ENCODE measurements at places on chromosomes 16 and 17.

GRCh38 chr17:79690988-79691836 is 39.5 kb upstream of the ENPP7 start:
- DNase-seq: no peak

DNA sequence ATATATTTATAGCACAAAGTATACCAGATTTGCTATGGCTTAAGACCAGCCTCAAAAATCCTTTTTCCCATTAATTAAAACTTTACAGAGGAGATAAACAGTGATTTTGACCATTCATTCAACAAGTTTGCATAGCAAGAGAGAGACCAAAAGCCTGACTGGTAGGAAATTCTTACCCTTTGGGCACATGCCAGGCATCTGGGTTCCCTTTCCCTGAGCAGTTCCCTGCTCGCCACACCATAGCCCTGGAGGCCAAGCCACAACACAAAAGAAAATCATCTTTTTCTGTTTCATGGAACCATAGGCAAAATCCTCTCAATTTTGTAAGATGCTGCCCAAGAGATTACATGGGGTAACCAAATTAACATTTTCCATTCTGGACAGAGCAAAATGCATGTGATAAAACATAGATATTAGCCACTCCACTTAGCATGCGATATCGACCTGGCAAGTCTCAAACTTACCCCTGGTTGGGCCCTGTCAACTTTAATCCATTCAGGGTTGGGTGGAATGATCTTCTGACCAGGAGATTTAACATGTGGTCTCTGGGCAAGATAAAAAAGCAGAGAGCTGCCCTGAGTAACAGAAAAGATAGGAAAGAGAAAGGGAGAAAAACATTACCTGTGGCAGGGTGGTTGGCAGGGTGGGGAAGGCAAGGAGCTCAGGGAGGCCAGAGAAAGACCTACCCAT is 57.6 kb upstream of the B4GALNT2 start:
- DNase-seq: no peak

- DNase-seq: peak; percentile 50
Measured at GRCh38 chr16:19223235-19224170, 55.5 kb downstream of the SYT17 start.

DNA sequence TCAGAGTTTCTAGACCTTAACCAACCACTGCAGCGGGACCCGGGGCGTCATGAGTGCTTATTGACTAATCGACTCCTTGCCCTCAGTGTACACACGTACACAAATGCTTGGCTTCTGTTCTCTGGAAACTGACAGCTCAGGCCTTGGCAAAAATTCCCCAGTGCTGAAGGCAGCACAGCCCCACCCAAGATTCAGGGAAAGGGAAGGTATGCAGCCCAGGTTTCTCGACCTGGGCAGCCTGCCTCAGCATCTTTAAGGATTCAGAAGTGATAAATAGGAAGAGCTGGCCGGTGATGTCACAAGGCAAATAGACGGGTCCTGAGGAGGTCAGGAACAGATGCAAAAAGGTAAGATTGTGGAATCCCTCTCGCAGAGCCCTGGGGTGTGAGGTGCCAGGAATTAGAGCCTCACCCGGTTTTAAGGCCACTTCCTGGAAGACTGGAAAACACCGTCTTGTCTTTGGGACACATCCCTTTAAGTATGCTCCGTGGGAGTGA is 9.0 kb upstream of the CDH3 start:
- no peak for DNase-seq

DNA sequence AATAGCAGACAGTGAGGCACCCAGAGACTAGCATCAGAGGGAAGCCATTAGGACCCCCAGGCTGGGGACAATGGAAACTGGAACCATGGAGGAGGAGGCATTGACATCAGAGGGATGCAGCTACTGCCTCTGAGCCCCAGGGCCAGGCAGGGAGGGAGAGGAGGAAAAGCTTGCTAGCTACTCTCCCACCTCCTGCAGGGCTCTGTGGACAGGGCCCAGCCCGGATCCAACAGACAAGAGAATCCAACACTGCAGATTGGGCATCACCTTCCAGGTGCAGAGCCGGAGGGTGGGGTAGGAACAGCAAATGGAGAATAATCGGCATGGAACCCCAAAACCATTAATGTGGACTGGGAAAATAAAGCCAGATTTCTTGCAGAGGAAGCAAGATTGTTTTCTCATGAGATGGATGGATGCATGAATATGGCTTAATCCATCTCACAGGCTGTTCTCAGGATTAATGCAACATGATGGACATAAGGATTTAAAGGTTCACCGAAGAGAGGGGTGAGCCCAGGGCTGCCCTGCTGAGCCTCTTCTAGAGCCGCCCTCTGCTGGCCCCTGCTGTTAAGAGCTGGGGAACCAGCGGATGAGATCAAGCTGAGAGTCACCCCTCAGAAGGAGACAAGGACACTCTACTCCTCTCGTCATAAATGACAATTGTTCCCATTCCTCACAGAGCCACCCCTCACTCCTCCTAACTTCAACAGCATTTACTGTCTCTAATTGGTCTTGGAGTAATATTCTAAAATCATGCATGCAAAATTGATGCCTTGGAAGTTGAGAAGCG is 48.8 kb downstream of the DNAH3 start:
- peak; percentile 60 for DNase-seq

DNA sequence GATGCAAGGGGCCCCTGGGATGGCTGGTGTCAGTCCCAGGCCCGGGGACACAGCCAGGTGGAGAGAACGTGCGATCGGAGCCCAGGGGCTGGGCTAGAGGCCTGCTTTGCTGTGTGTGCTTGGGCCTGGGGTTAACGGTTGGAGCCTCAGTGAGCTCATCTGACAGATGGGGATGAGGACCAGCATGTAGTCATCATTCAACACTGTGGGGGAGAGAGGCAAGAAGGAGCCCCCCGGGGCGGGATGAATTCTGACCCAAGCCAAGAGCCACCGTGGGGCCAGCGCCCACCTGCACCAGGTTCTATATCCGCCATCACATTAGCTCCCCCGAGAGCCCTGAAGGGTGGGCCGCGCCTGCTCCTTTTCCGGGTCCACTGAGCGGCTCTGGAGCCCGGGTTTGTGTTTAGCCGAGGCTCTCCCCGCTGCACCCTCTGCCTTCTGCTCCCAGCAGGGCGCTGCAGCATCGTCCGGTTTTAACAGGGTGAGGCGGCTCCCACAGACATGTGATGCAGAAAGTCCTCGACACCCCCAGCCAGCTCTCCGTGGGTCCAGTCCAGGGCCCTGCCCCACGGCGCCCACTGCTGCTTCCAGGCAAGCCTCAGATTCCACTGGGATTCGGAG is 365.7 kb downstream of the SEC14L1 start:
- DNase-seq: no peak

GRCh38 chr16:75087375-75087979 is 29.1 kb downstream of the LDHD start:
- DNase-seq: peak; percentile 93
